Psoas muscle (tissue), 8 donors: ENCODE measurements at places on chromosomes 11 and 22. TPM values are rescaled to one million over a fixed set of nuclear protein-coding genes. Genes with fewer than 3 reads are reported as not detected.

DNA sequence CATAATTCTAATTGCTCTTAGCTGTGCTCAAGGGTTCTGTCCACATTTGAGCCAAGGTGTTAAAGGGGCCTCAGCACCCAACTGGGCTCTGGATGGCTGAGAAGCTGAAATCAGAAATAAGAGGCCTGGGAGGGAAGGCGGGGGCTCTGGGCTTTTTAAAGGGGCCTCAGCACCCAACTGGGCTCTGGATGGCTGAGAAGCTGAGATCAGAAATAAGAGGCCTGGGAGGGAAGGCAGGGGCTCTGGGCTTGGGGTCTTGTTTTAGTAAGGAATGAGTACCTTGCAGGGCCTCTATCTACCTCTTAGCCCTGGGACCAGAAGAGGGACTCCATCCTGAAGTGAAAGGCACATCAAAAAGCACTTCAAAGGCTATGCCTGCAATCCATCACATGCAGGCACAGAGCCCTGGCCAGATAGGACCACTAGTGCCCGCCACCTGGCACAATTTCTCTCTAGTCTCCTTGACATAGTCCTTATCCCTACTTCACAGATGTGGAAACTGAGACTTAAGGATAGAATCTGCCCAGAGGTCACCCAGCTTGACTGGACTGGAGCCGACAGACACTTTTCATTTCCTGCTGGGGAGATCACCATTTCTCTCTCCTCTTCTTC, 35.6 kb downstream of the DKK3 start:
- H3K27ac ChIP-seq, result no peak overlapping the region
- peaks cover 27% of the 10 kb centered on the region for H3K4me1 ChIP-seq
- H3K27me3 ChIP-seq, result no peaks in the 10 kb centered on the region
- H3K36me3 ChIP-seq, result no peaks in the 10 kb centered on the region
- DNase-seq, result no peak

GRCh38 chr11:60858236-60858635, 2.5 kb upstream of the PTGDR2 start:
- peaks cover 3% of the 10 kb centered on the region for H3K36me3 ChIP-seq
- no peak overlapping the region for H3K4me3 ChIP-seq
- H3K4me1 ChIP-seq, result no peaks in the 10 kb centered on the region
- no peak for DNase-seq

- peaks cover 8% of the 10 kb centered on the region for H3K4me1 ChIP-seq
- DNase-seq, result no peak
- no peaks in the 10 kb centered on the region for H3K27me3 ChIP-seq
- H3K36me3 ChIP-seq, result no peaks in the 10 kb centered on the region
- H3K27ac ChIP-seq, result no peak overlapping the region
Observed at GRCh38 chr11:79026803-79027445, 413.9 kb downstream of the TENM4 start.

The TENM4 gene
- 0.48 TPM for total RNA-seq

The TMEM151A gene
- not detected for total RNA-seq

The TPBGL gene
- not detected for total RNA-seq

The SPDYC gene
- not detected for total RNA-seq
